ENCODE measurements at places on chromosomes 4 and X. TPM values are rescaled to one million over a fixed set of nuclear protein-coding genes. Genes with fewer than 3 reads are reported as not detected.

DNA sequence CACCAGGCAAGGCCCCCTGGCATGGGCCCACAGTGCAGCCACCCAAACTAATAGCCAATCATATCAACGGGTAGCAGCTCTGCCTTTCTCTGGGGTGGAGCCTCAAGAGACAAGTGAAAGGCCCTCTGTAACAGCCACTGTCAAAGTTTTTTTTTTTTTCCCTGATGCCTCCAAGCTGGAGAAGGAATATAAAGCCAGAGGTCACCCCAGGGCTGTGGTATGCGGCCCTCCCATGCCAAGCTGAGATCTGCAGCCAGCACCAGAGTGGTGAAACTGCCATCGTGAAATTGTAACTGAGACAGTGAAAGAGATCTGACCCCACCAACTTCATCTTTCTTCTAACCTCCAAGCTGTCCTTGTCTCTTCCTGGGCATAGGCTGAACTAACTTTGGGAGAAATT is 407.0 kb downstream of the KLHL4 start:
- no peaks in the 10 kb centered on the region for H3K27me3 ChIP-seq
- no peak overlapping the region for H3K4me3 ChIP-seq
- DNase-seq, result no peak
- no peaks in the 10 kb centered on the region for H3K4me1 ChIP-seq
- no peak overlapping the region for H3K27ac ChIP-seq

DNA sequence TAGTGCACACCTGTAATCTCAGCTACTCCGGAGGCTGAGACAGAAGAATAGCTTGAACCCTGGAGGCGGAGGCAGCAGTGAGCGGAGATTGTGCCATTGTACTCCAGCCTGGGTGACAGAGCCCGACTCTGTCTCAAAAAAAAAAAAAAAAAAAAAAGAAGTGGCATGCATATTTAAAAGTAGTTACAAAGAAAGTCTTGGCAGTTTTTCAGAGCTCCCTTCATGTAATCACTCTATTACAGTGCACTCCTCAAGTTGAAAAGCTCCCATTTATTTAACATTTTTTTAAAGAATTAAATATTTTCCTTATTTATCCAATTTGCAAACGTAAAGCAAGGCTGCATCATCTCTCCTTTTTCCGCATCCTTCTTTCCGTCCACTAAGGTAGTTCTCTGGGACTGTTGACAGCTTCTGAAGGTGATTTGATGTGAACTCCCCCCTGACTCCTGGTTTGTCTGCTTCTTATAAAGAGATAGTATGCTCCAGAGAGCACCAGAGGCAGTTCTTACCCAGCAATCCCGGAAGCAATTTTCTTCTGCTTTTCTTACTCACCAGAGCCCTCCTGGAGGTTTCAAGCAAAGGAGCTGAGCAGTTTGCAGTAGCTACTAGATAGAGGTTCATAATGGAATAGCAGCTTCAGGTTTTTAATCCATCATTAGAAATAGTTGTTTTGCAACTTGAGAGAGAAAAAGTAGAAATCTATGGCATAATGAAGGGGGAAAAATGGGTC is 151.0 kb downstream of the PALLD start:
- no peak for DNase-seq
- H3K36me3 ChIP-seq, result no peaks in the 10 kb centered on the region
- no peak overlapping the region for H3K27ac ChIP-seq
- H3K27me3 ChIP-seq, result no peaks in the 10 kb centered on the region

EDA gene
- total RNA-seq, result 9.0 TPM

GRCh38 chr4:158578476-158578875 is 56.8 kb downstream of the RXFP1 start:
- no peaks in the 10 kb centered on the region for H3K36me3 ChIP-seq
- no peak overlapping the region for H3K27ac ChIP-seq
- H3K4me3 ChIP-seq, result no peak overlapping the region
- H3K27me3 ChIP-seq, result no peaks in the 10 kb centered on the region
- H3K4me1 ChIP-seq, result no peaks in the 10 kb centered on the region
- no peak for DNase-seq

DNA sequence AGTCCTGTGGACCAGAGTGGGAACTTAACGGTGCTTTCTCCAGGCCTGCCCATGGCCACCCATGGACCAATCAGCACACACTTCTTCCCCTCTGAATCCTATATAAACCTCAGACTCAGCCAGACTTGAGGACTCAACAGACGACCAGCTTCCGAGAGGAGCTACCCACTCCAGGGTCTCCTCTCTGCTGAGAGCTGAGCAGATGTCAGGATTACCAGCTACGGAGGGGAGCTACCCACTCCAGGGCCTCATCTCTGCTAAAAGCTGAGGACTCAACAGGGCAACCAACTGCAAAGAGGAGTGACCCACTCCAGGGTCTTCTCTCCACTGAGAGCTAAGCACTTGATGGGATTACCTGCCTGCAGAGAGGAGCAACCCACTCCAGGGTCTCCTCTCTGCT is 80.0 kb upstream of the DDX60 start:
- H3K4me3 ChIP-seq, result no peak overlapping the region
- DNase-seq, result no peak

- no peaks in the 10 kb centered on the region for H3K27me3 ChIP-seq
- no peaks in the 10 kb centered on the region for H3K4me1 ChIP-seq
- H3K27ac ChIP-seq, result no peak overlapping the region
These were observed 837 bp downstream of the CITED1 start for GRCh38 chrX:72304877-72305276.

DNA sequence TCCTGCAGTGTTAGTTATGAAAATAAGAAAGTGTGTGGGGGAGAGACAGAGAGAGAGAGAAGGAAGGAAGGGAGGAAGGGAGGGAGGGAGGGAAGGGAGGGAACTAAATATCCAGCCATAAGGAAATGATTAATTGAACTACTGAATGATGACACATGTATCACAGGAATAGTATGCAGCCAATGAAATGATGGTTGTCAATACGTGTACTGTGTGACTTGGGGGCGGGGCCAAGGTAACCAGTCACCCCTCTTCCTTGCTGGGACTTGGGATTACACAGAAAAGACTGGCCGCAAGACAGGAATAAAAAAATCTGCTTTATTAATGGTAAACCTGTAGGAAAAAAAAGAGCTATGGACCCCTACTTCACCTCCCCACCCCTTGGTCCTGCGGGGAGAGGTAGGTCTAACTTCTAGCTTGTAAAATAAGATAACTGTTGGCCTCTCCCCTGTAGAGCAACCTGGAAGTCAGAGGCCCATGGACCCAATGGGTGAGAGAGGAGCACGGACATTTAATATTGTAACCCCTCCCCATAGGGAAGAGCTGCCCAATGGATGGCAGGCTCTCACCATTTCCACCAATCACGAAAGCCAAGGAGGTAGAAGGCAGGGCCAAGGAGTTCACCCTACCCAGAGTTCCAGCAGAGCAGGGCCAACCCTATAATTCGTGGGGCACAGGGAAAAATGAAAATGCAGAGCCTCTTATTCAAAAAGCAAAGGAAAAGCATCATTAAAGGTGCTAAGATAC is 7.4 kb downstream of the PPP2R2C start:
- H3K36me3 ChIP-seq, result no peaks in the 10 kb centered on the region
- no peak for DNase-seq
- H3K27ac ChIP-seq, result no peak overlapping the region
- H3K27me3 ChIP-seq, result peaks cover 2% of the 10 kb centered on the region

GRCh38 chrX:42289492-42290385 is 366.4 kb upstream of the CASK start:
- H3K4me3 ChIP-seq, result no peak overlapping the region
- H3K27ac ChIP-seq, result no peak overlapping the region
- no peaks in the 10 kb centered on the region for H3K4me1 ChIP-seq

DNA sequence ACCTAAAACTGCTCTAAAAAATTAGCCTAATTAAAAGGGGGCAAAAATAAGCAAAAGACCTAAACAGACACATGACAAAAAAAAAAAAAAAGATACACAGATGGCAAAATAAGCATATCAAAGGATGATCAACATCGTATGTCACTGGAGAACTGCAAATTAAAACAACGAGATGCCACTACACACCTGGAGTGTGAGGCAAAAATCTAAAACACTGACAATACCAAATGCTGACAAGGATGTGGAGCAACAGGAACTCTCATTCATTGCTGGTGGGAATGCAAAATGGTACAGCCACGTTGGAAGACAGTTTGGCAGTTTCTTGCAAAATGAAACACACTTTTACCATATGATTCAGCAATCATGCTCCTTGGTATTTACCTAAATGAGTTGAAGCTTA is 64.2 kb downstream of the RWDD4 start:
- no peaks in the 10 kb centered on the region for H3K4me1 ChIP-seq
- no peak overlapping the region for H3K27ac ChIP-seq
- no peaks in the 10 kb centered on the region for H3K27me3 ChIP-seq
- no peak for DNase-seq
- H3K4me3 ChIP-seq, result no peak overlapping the region

FAM184B gene
- not detected for total RNA-seq

DNA sequence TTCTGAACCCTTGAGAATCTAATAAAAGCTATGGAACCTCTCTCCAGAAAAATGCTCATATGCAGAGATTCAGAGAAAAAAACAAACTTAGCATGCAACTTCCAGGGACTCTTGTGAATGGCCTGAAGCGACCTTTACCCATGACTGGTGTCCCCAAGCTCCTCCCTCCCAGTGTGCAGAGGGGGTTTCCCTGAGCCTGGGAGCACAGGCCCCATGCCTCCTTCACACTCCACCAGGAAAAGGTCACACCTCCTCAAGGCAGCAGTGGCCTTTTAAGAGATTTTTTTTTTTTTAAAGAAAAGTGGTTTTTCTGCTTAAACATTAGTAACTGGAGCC is 13.3 kb upstream of the UBA6 start:
- peaks cover 2% of the 10 kb centered on the region for H3K36me3 ChIP-seq
- DNase-seq, result no peak
- no peak overlapping the region for H3K4me3 ChIP-seq
- no peaks in the 10 kb centered on the region for H3K27me3 ChIP-seq
- no peak overlapping the region for H3K27ac ChIP-seq

CABS1 gene
- not detected for total RNA-seq

ARMCX1 gene
- 32.9 TPM for total RNA-seq

GRCh38 chr4:76605099-76605563 is 170.1 kb downstream of the SHROOM3 start:
- H3K4me3 ChIP-seq, result no peak overlapping the region
- H3K27me3 ChIP-seq, result no peaks in the 10 kb centered on the region
- peaks cover 28% of the 10 kb centered on the region for H3K4me1 ChIP-seq
- H3K27ac ChIP-seq, result peak overlapping the region; percentile 96
- DNase-seq, result no peak
- H3K36me3 ChIP-seq, result no peaks in the 10 kb centered on the region

- no peaks in the 10 kb centered on the region for H3K27me3 ChIP-seq
- no peak overlapping the region for H3K27ac ChIP-seq
- no peak overlapping the region for H3K4me3 ChIP-seq
These were observed 11.2 kb upstream of the ALB start for GRCh38 chr4:73392936-73393335.

PDS5A gene
- 73.3 TPM for total RNA-seq

- no peaks in the 10 kb centered on the region for H3K4me1 ChIP-seq
- no peaks in the 10 kb centered on the region for H3K27me3 ChIP-seq
- no peak overlapping the region for H3K27ac ChIP-seq
- no peaks in the 10 kb centered on the region for H3K36me3 ChIP-seq
- no peak overlapping the region for H3K4me3 ChIP-seq
These were observed 429.3 kb downstream of the INPP4B start for GRCh38 chr4:142416711-142417275.

DNA sequence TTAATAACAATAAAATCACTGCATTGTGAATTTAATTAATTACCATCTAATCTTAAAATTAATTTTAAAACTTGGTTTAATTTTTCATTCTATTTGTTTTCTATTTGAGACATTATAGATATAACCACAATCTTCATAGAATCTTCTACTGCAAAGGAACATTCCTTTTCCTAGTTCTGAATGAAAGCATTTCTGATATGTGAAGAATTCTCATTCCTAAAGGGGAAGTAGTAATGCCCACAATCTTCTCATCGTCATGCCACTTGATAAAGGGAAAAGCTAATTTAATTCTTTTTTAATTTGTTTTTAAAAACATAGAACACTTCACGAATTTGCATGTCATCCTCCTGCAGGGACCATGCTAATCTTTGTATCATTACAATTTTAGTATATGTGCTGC is 23.7 kb downstream of the MGARP start:
- no peak overlapping the region for H3K27ac ChIP-seq
- no peaks in the 10 kb centered on the region for H3K36me3 ChIP-seq
- DNase-seq, result no peak
- no peaks in the 10 kb centered on the region for H3K27me3 ChIP-seq
- no peak overlapping the region for H3K4me3 ChIP-seq
- H3K4me1 ChIP-seq, result no peaks in the 10 kb centered on the region

- H3K4me1 ChIP-seq, result no peaks in the 10 kb centered on the region
- no peak overlapping the region for H3K27ac ChIP-seq
- H3K27me3 ChIP-seq, result no peaks in the 10 kb centered on the region
- no peak for DNase-seq
- no peak overlapping the region for H3K4me3 ChIP-seq
These were observed 182.1 kb downstream of the EVC2 start for GRCh38 chr4:5526080-5526846.

CNKSR2 gene
- total RNA-seq, result 1.6 TPM

- no peak overlapping the region for H3K27ac ChIP-seq
- DNase-seq, result no peak
- H3K4me3 ChIP-seq, result no peak overlapping the region
These were observed 2.4 kb upstream of the SETD7 start for GRCh38 chr4:139558235-139559088.

JCHAIN gene
- total RNA-seq, result 8.0 TPM

DNA sequence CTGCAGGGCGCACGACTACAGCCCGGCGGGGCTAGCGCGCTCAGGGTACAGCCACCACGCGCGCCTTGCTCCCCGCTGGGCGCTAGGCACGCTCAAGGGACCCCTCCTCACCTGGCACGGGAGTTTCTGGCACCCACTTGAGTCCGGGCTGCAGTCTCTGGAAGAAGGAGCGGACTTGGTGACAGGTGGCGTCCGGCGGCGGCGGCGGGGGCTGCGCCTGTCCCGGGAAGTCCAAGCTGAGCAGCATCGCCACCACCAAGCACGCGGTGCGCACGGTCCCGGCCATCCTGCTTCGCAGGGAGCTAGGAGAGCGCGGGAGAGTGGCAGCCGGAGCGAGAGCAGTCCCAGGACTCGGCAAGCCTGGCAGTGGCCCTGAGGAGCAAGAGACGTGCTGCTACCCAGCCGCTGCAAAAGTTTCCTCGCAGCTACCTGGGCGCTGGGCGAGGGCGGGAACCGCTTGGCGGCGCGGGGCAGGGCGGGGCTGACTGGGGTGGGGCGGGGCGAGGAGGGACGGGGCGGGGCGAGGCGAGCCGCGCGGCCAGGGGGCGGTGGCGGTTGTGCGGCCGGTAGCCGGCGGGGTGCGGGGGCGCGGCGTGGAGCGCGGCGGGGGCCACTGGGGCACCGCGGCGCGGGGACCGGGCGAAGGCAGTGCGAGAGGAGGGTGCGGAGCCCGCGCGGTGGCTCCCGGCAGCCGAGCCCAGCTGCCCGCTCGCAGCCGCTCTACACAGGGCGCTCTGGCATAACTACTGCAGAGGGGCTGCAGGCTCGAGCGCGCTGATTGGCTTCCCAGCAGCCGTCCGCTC is at the start of gene GPC3:
TSS of gene GPC3 (minus strand) at position 431 of the 803 bp plus-strand sequence.
- peak; percentile 76 for DNase-seq
- H3K36me3 ChIP-seq, result no peaks in the 10 kb centered on the region
- peak within 1 kb of the TSS; percentile 22 for H3K4me3 ChIP-seq
- H3K27me3 ChIP-seq, result no peaks in the 10 kb centered on the region
- H3K4me1 ChIP-seq, result no peaks in the 10 kb centered on the region
- H3K27ac ChIP-seq, result no peak within 1 kb of the TSS

- DNase-seq, result no peak
- no peaks in the 10 kb centered on the region for H3K36me3 ChIP-seq
- no peak overlapping the region for H3K4me3 ChIP-seq
- no peak overlapping the region for H3K27ac ChIP-seq
These were observed 36.0 kb downstream of the BST1 start for GRCh38 chr4:15738877-15739276.

GRCh38 chrX:53065104-53065503 is 16.5 kb downstream of the GPR173 start:
- H3K4me3 ChIP-seq, result no peak overlapping the region
- no peak overlapping the region for H3K27ac ChIP-seq
- H3K27me3 ChIP-seq, result no peaks in the 10 kb centered on the region
- DNase-seq, result no peak
- no peaks in the 10 kb centered on the region for H3K36me3 ChIP-seq
